Activated naive CD4-positive, alpha-beta T cell (primary cell): ENCODE measurements at places on chromosomes 7 and 10.

- DNase-seq, result no peak
These were observed 586 bp downstream of the GCK start for GRCh38 chr7:44188480-44189225.

- no peak for DNase-seq
These were observed 23.7 kb upstream of the TIAL1 start for GRCh38 chr10:119620241-119621077.

GRCh38 chr10:99777918-99778714 lies 4.3 kb upstream of the ABCC2 start:
- DNase-seq, result no peak

DNA sequence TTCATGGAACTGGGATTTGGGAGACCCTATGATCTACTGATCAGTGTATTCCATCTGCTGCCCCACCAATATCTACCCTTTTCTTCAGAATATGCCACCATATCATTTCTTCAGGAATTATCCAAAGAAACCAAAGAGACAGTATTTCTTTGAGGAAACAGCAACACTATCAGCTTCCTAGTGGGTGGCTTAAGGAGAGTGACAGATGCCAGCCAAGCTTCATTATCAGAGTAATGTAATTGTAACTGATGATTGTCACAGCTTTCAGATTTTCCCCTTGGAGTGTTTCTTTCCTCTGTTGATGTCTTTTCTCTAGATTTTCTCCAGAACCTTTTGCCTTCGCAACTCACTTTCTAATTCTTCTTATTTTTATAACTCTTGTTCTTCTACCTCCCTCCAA lies 934.4 kb upstream of the LRRN3 start:
- DNase-seq, result no peak

DNA sequence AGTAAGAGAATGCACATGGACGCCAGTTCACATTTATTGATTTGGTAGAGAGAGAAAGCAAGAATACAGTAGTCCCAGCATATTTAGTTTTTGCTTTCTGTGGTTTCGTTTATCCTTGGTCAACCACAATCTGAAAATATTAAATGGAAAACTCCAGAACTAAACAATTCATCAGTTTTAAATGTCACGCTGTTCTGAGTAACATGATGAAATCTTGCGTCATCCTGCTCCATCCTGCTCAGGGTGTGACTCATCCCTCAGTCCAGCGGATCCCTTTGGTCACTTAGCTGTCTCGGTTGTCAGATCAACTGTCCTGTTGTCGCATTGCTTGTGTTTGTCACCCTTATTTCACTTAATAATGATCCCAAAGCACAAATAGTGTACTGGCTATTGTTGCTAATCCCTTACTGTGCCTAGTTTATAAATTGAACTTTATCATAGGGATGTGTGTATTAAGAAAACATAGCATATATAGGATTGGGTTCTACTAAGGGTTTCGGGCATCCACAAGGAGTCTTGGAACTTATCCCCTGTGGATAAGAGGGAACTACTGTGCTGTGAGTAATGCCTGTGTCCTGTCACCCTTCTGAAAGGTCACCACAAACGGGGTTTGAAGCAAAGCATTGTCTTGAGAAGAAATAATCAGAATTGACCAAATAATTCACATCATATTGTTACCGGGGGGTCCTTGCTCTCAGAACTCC lies 73.6 kb downstream of the OTUD1 start:
- DNase-seq, result no peak

GRCh38 chr10:87875929-87876571 lies 12.6 kb downstream of the PTEN start:
- DNase-seq, result no peak

DNA sequence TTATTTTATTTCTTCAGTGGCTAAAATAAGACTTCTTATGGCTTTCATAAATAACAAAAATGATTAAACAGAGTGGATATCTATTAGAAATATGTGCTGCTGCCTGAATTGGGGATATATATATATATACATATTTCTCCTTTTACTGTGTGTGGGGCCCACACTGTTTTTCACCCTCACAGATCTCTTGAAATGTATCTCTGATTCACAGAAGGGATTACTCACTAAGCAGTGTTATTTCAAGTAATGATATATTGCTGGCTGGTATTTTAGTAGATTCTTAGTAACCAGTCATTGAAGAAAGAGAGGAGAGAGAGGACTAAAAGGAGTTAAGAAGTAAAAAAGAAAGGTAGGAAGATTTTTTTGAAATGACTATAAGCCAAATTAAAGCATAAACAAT lies 308.6 kb upstream of the NRP1 start:
- DNase-seq, result no peak

GRCh38 chr10:4243651-4244050 lies 458.6 kb upstream of the KLF6 start:
- DNase-seq, result no peak

GRCh38 chr7:71611986-71612385 lies 480.0 kb downstream of the GALNT17 start:
- DNase-seq, result no peak
